ENCODE measurements at places on chromosomes 4 and X. TPM values are rescaled to one million over a fixed set of nuclear protein-coding genes. Genes with fewer than 3 reads are reported as not detected.

RIPPLY1 gene
- total RNA-seq, result not detected

DNA sequence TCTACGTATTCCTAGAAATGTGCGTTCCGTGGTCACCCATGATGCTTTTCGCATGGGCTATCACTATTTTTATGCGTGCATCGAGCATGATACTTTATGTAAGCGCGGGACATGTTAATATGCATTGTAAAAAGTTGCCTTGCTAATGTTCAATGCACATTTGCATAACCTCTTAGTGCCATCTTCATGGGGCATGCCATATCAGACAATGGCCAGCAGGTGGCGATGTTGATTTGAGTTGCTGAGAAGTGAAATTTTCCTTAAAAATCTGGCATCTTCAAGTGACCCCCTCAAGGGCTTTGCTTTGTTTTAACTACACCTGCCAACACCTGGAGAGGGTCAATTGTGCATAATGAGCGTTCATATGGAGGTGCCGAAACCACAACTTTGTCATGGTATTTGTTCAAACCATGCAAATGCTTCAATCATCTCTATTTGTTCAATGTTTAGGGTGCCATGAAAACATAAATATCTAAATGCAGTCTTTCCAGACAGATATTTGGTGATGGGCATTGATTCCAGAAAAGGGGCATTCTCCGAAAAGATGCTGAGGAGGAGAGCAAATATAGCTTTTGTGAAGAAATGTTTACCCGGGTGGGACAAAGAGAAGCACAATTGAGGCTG is 833.9 kb upstream of the PRKX start:
- peak; percentile 27 for ATAC-seq

FAM133A gene
- 4.8 TPM for total RNA-seq

- ATAC-seq, result no peak
Observed at GRCh38 chr4:41442810-41443209, 95.1 kb upstream of the LIMCH1 start.

TMEM31 gene
- total RNA-seq, result not detected

DNA sequence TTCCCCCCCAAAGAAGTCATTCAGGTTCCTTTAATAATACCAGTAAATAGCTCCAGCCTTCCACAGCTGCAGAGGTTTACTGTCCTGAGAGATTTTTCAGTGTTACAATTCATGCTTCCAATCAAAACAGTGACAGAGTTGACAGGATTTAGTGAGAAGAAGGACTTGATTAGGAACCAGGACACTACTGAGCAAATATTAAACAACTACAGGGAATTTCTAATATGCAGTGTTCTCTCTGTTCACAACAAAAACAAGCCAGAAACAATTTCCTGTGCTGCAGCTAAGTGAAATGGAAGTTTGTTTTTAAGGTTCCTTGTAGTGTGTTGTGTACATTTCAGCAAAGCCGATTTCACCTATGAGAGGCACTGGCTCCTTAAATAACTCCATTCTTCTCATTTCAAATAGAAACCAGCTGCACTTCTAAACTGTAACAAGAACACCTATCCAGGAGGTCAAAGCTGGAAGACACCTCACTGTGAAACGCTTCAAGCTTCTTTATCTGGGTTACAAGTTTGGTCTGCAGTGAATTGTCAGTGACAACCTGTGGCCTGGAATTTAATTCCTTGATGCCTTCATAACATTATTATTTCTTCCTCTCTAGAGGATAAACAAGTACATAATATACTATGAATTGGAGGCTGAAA is 149.3 kb downstream of the RASL11B start:
- no peak for ATAC-seq

GRCh38 chr4:7978489-7978888 is 38.8 kb upstream of the AFAP1 start:
- ATAC-seq, result peak; percentile 61

DNA sequence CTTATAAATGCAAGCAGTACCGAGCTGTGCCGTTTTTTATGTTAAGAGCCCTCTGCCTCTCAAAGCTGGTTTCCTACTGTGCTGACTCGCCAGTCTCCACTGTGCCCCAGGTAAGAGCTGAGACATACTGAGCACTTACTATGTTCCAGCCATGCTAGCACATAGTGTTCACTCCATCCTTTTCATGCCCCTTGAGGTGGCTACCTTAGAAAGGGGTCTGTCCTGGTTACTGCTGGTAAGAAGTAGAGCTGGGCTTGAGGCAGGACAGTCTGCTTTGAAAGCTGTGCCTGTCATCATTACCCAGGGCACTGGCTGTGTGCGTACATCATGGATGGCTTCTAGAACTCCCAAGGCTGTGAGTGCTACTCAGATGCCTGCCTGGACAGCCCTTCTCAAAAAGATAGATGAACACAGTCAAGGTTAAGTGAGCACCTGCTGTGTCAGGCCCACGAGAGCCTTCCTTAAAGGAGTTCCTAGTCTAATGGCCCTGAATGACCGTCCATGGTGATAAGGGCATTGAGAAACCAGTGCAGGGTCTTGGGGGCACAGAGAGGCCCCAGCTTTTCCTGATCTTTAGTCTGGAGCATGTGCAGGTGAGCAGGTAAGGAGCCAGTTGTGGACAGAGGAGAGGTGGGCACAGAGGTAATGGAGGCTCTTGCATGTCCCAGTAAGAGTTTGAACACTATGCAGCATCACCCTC is 1.6 kb downstream of the STK32B start:
- ATAC-seq, result no peak

- no peak for ATAC-seq
Observed at GRCh38 chr4:111773858-111774257, 371.4 kb upstream of the FAM241A start.

DIPK2B gene
- total RNA-seq, result 0.39 TPM

- no peak for ATAC-seq
Observed at GRCh38 chrX:40976981-40977380, 108.3 kb upstream of the USP9X start.

- ATAC-seq, result peak; percentile 55
Observed at GRCh38 chr4:187184508-187184907, 460.9 kb upstream of the FAT1 start.

GRCh38 chr4:101141855-101142254 is 205.5 kb downstream of the PPP3CA start:
- no peak for ATAC-seq

GRCh38 chrX:50698944-50699343 is 115.0 kb downstream of the SHROOM4 start:
- ATAC-seq, result no peak

- ATAC-seq, result no peak
Observed at GRCh38 chr4:7337196-7338058, 97.3 kb downstream of the PSAPL1 start.

- no peak for ATAC-seq
Observed at GRCh38 chrX:16966752-16967448, 20.4 kb downstream of the REPS2 start.

COL4A6 gene
- total RNA-seq, result 28.5 TPM

GRCh38 chr4:33133723-33134122 is 2413.6 kb downstream of the PCDH7 start:
- ATAC-seq, result no peak

TCEAL2 gene
- 28.0 TPM for total RNA-seq

GRCh38 chr4:86934771-86935565 is at the start of gene AFF1:
TSS of gene AFF1 (plus strand) at chr4:86935011. CDS start at chr4:86948534, 13,523 bp downstream.
- ATAC-seq, result peak; percentile 89

DNA sequence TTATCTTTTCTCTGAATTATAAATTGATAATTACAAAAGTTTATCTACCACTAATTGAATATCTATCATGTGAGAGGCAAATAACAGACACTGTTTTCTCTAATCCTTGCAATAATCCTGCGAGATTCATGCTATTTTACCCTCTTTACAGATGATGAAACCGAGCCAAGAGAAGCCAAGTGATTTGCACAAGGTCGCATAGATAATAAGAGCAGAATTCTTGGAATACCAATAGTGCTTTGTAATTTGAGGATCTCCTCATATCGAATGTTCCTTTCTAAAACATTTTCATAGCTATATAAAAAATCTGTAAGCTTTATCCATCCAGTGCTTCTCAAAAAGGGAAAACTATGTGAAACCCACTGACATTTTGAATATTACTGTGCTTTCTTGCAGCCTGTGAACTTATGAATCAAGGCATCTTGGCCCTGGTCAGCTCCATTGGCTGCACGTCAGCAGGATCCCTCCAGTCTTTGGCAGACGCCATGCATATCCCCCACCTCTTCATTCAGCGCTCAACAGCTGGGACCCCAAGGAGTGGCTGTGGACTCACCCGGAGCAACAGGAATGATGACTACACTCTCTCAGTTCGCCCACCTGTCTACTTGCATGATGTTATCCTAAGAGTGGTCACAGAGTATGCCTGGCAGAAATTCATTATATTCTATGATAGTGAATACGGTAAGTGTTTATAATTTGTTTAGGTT is 743.8 kb upstream of the ATOH1 start:
- no peak for ATAC-seq

- ATAC-seq, result peak; percentile 82
Observed at GRCh38 chrX:68936608-68937007, 107.8 kb downstream of the EFNB1 start.

DNA sequence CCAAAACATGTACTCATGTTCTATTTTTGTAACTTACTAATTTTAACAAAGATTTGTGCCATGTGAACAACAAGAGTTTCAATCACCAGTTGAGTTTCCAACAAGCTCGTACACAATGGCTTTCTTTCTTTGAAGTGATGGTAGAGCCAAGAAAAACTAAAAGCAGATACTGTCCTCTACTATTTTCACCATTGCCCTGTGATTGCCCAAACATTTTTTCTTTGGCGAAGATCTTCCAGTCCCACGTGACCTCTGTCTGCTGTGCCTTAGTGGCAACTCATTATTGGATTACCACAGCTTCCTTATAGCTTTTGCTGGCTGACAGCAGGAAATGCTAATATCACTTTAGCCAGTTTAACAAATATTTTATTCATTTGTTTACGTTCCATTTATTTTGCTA is 1147.1 kb downstream of the STIM2 start:
- no peak for ATAC-seq

GRCh38 chr4:137131201-137131600 is 401.1 kb downstream of the PCDH18 start:
- no peak for ATAC-seq

ENPEP gene
- total RNA-seq, result 2.3 TPM

- ATAC-seq, result no peak
Observed at GRCh38 chrX:11210415-11210801, 82.8 kb upstream of the AMELX start.

NPNT gene
- 0.32 TPM for total RNA-seq

ALB gene
- 1.8 TPM for total RNA-seq

GRCh38 chr4:4890574-4891255 is 31.2 kb downstream of the MSX1 start:
- ATAC-seq, result no peak

GRCh38 chr4:183637461-183637860 is 21.5 kb downstream of the RWDD4 start:
- peak; percentile 7 for ATAC-seq

- no peak for ATAC-seq
Observed at GRCh38 chr4:60847614-60848013, 352.5 kb upstream of the ADGRL3 start.

DNA sequence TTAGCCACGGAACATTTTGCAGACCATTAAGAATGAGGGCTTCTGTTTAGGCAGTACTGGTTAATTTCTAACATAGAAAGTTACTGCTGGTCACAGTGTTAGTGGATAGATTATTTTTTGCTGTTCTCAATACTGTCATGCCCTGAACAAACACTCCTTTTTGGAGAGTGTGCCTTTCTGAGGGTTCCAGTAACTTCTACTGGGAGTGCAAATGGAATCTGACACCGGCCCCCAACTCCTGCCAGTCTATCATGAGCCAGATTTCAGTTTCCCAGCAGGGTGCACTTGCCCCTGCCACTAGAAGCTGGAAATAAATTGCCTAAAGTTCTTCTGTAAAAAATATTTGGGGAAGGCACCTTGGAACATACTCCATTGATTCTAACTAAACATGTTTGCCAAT is 224.4 kb upstream of the GPC4 start:
- ATAC-seq, result no peak

CPEB2 gene
- 6.4 TPM for total RNA-seq

GRCh38 chr4:53037892-53038291 is 175.8 kb downstream of the RASL11B start:
- ATAC-seq, result no peak

ITGB1BP2 gene
- 1.3 TPM for total RNA-seq

DNA sequence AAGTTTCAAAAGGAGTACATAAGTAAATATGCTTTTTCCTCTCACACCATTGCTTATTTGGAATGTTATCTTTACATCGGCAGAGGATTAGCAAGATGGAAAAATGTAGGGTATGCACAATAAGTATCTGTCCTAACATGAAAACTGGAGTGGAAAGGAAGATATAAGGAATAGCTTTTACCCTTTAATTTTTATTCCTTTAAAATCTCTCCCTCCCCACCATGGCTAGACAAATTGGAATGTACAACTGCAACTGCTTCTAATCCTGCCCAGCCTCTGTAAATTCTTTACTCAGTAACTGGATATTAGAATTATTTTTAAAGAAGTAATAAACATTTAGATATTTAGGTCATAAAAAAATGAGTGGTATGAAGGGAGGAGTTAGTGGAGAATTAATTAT is 171.5 kb downstream of the PCDH18 start:
- ATAC-seq, result no peak

HELT gene
- not detected for total RNA-seq

DNA sequence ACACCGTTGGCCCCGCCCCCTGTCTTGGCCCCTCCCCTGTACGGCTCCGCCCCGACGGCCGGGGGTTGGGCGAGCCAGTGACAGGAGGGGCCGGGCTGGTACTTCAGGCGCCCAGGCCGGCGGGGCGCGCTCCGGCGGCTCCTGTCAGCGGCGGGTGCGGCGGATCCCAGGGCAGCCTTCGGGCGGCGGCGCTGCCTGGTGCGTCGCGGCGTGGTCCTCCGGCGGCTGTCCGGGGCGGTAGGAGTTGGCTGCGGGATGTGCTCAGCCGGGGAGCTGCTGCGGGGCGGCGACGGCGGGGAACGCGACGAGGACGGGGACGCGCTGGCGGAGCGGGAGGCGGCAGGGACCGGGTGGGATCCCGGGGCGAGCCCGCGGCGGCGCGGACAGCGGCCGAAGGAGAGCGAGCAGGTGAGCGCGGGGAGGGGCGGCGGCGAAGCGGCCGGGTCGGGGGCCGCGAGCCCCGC is at the start of gene FAM241A:
FAM241A (plus strand) TSS at position 129 of the 464 bp plus-strand sequence; CDS start at position 256, 127 bp downstream.
- ATAC-seq, result peak; percentile 95

SPON2 gene
- total RNA-seq, result 16.3 TPM

DNA sequence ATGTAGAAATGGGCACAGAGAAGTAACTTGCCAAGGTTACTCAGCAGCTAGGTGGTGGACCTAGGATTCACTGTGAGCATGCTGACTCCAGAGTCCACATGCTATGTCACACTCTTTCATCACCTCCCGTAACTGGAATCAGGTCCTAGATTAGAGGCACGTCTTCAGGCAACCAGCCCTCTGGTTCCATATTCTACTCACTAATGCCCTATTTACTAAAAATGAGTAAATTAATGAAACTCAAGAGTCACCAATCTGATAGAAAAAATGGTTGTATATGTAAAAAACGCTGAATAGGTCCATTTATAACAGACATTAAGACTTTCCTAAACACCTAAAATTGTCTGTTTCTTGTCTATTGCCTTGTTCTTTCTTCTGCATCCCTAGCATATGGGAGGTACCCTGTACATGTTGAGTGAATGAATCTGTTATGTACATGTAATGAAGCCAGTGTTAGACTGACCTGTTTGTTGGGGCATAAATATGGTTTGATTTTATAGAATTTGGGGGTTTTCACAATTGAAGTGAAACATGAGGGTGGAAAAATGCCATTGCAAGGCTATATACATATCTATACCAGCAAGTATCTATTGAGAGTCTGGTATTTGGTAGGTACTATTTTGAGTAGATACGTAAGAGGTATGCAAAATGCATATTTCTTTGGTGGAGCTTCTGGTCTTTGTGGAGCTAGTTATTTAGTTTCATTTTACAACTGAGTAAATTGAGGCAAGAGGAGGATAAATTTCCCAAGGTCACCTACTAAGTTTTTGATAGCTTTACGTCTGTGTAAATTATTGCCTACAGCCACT is 7.5 kb upstream of the RUFY3 start:
- no peak for ATAC-seq

GRCh38 chr4:84441758-84442377 is 57.2 kb downstream of the NKX6-1 start:
- ATAC-seq, result no peak
